ENCODE measurements at places on chromosomes 5 and 9.

GRCh38 chr5:73666891-73667290, 40.9 kb downstream of the ARHGEF28 start:
- DNase-seq: no peak

- DNase-seq: no peak
Observed at GRCh38 chr5:95803271-95804148, 19.0 kb downstream of the GLRX start.

GRCh38 chr5:143133721-143134120, 269.8 kb downstream of the NR3C1 start:
- no peak for DNase-seq

- DNase-seq: no peak
Observed at GRCh38 chr5:2813678-2814077, 62.2 kb upstream of the IRX2 start.
